ENCODE measurements at places on chromosomes 12 and 14.

DNA sequence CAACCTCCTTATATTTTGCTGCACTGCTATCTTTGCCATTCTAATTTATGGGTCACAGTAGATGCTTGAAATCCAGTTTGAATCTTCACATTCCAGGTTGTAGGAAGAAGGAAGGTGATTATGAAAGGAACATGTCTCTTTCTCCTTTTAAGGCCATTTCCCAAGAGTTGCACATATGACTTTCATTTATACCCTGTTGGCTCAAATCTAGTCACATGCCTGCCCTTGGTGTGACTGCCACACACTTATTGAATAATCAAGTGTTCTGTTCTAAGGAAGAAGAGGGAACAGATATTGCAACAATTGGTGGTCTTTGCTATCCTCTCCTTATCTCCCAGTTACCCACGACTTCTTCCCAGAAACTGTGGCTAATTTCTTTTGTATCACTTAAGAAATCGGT lies 404.3 kb downstream of the TMEM117 start:
- no peak for ATAC-seq

DNA sequence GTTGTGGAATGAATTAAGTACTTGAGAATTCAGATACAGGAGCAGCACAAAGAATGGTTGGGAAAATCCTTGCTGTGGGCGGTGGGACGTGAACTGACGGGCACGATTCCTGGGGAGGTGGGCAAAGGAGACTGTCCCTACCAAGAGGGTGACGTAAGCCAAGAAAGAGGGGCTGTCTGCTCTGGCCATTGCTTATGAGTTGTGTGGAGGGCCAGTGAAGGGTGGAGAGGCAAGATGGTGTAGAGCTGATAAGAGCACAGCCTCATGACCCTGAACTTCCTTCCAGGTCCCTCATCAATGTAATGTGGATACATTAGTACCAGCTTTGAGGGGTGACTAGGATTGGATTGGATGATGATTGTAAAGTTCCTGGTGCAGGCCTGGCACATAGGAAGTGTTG lies 50.2 kb downstream of the WDR20 start:
- ATAC-seq: no peak

- no peak for ATAC-seq
Observed at GRCh38 chr14:93956514-93957332, 19.6 kb downstream of the ASB2 start.

DNA sequence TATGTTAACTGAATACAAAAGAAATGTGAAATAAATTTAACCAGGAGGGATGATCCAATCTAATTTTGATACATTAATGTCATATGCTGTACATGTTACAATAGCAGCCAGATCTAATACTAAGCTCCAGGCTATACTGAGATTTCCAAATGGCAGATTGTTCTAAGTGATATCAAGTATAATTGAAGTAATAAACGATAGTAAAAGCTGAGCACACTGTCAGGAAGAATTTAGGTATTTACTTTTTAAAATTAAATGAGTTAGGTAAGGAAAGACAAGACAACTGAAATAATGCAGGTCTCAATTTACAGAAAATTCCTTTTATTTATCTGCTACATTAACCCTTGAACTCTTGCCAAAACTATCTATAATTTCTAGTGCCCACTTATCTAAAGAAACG lies 39.9 kb downstream of the INSM2 start:
- peak; percentile 88 for ATAC-seq

- ATAC-seq: no peak
Observed at GRCh38 chr14:89443042-89443629, 26.1 kb upstream of the FOXN3 start.

DNA sequence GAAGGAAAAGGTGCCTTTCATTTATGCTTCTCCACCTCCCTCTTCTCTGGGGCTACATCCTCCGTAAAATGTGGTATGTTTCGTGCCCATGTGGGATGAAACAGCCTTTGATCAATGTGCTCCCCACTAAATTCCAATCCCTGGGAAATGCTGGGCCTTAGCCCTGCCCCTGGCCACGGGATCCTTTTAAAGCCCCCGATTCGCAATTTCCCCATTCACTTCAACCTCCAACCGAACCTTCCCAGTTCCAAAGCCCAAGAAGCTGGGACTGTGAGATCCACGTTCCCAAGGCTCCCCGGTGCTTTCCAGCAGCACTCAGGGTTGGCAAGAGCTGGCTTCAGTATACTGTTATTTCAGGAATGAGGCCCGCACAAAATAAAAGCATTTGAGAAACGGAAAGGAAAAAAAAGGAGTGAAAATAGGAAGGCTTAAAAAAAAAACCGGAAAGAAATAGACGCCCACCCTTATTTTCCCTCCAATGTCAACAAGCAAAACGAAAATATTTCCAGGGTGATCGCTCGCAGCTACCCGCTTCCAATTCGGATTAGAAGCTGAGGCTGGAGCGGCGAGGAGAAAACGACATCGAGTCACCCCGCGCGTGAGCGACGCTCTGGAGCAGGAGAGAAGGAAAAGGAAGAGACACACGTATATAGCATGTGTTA lies 1.3 kb upstream of the FOXG1 start:
- peak; percentile 16 for ATAC-seq

DNA sequence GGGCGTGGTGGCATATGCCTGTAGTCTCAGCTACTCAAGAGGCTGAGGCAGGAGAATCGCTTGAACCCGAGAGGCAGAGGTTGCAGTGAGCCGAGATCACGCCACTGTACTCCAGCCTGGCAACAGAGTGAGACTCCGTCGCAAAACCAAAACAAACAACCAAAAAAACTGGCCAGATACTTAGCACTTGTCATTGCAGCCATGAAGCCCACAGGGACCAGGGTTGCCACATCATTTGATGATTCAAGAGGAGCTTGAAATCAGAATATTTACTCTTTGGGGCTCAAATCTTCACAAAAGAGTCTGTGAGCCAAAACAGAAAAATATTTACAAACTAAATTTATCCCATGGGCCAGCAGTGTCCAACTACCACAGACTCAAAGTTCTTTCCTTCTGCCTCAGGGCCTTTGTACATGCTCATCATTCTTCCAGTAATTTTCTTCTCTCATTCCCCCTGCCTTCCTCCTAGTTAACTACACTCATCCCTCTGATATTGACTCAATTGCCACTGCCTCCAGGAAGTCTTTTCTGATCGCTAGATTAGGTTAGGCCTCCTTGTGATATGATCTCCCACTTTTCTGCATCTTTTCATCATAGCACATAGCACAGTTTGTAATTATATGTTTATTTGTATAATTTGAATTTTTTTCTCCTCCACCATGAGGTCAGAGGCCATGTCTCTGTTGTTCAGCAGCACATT lies 130.8 kb upstream of the PLEKHG7 start:
- no peak for ATAC-seq

All from SK-N-SH treated with all-trans-retinoic acid at 6 μM for 48 hours (cell line).